ENCODE measurements at places on chromosomes 11 and 22.

DNA sequence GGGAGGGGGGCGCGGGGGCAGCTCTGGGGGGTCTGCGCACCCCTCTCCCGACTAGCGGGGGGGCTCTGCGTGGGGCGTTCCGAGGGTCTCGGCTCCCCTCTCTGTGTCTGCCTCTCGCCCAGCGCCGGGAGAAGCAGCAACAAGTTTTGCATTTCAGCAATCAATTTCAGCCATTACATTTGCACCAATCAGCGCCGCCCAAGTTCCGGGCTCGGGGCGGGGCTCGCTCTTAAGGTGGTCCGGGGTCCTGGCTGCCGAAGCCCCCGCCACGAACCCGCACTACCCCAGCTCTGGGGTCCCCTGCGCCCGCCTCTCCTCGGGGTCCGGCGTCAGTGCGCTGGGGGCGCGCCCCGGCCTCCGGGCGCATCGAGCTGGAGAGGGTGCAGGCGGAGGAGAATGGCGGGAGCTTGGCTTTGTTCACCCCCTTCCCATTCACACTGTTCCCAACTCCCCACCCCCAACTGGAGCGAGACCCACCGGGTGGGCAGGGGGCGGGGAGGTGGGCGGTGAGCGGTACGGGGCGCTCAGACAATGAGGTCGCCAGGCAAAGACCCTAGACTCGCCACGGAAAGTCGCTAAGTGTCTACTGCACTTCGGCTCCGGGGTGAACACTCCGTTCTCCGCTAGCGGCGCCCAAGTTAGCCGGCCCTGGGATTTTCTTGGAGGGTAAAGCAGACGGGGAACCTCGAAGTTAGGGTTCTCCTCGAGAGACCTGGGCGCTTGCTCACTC lies at the start of gene MN1:
Gene MN1, minus strand, starts transcription at position 141 of the 730 bp plus-strand sequence. CDS start 1,213 bp downstream, outside the sequence.
- DNase-seq, result peak; percentile 91

DNA sequence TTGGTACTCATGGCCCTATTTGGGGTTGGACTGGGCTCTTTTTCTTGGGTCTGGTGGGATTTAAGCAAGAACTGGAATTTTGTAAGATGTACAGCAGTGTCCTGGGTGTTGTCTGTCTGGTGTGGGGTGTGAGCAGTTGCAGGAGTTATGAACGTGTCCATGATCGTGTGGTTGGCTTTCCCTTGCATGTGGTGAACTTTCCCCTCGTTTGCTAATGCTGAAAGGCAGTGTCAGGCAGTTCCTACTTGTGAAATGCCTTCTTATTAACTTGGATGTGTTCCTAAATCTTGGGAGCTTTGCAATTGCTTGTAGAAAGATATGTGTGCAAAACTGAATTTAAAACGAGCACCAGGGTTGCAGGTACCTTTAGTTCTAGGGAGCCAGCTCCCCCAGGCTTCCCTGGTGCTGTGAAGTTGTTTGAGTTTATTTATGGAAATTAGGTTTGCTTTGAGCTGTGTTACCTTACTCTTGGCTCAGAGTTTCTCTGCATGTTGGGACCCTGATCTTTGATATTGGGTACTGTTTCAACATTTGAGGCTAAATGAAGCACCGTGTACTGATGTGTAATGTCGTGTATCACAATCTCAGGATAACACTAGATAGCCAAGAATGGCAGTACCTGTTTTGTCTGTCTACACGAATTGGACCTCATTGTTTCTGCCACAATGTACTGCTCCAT lies 35.8 kb upstream of the HSD17B12 start:
- DNase-seq, result peak; percentile 4

- no peak for DNase-seq
Observed at GRCh38 chr11:130471731-130472433, 23.4 kb downstream of the ADAMTS15 start.

GRCh38 chr11:26333906-26334305 lies 2.0 kb downstream of the ANO3 start:
- no peak for DNase-seq

- peak; percentile 51 for DNase-seq
Observed at GRCh38 chr22:35900483-35901168, 128.0 kb downstream of the RBFOX2 start.

GRCh38 chr22:23675502-23676415 lies 15.1 kb upstream of the RGL4 start:
- DNase-seq, result no peak

DNA sequence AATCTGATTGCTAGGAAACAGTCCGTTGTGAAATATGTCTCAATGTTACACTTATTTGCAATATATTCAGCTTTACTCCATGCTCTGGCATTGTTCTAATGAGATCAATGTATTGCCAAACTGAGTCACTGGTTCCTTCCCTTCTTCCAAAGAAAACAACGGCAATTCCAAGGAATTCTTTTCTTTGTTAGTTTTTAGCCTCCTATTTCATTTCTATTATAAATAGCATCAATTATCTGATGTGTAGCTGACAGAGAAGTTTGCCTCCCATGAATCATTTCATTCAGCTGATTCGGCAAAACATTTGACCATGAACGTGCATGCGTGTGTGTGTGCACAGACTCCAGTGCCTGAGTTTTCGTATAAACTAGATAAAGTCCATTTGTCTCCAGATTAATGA lies 346.8 kb downstream of the ETS1 start:
- DNase-seq, result no peak
